ENCODE measurements at places on chromosomes 4 and X.

GRCh38 chr4:30722359-30723200 is 2.4 kb downstream of the PCDH7 start:
- no peak for DNase-seq

DNA sequence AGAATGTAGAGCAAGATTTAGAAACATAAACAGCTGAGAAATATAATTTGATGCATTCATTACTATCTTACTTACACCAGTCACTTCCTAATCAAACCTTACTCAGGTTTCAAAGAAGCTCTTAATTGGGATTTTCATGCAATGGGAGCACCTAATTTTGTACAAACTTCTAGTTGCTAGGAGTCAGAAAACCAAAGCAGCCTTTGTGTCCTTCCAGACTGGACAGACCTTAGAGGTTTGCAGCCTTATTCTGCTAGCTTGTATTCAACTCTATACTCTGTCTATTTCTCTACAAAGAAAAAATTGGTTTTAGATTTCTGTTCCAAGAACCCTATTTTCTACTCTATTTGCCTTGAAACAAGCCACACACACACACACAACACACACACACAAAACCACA is 19.4 kb downstream of the GABRA2 start:
- no peak for DNase-seq

GRCh38 chr4:76430519-76431388 is 4.3 kb upstream of the SHROOM3 start:
- DNase-seq = peak; percentile 43

DNA sequence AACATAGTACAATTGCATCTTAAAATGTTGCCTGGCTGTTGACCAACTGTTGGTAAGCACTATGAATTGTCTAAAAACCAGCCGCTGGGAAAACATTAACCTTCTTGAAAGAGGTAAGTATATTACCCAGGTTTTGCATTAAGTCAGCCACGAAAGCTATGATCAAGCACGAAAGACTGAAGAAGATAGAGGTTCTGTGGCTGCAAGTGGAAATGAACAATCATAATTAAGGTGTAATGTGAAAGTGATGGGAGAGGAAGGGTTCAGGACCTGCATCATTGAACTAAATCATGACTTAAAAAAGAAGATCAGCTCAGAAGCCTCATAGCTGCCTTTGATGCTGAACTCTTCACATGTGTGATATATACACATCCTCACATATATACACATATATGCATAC is 341.0 kb downstream of the NR3C2 start:
- DNase-seq = no peak

DNA sequence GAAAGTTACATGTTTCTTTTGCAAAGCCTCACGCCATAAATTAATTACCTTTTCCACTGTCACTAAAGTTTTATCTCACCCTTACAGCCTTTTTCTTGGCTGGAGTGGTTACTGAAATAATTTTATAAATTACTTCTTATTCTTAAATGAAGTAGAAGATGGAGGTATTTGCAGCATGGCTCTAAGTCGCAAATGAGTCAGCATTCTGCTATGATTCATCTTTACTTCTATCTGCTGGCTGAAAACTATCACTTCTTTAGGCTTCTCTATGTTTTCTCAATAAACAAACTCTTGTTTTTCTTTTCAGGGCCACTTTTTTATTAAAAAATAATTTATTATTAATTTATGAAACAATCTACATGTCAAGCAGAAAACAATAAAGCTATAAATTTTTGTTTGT is 210.2 kb upstream of the GYPA start:
- no peak for DNase-seq

DNA sequence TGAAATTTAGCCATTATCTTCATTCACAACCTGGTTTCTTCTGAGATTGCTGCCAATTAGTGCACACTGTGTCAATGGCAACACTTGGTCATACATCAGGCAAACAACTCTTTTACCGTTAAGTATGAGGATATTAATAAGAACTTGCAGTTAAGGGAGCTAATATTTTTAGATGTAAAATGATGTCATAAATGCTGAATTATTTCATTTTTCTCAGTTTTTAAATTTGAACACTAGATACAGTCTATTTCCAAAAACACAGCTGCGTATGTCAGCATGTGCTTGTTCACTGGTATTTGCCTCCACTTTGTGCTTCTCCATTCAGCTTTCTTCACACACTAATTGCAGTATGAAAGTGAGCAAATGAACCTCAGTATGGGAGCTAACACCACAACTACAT is 1.6 kb downstream of the KLHL13 start:
- no peak for DNase-seq
